ENCODE measurements at places on chromosomes 7 and 10.

GRCh38 chr10:106338486-106338885 lies 826.0 kb downstream of the SORCS1 start:
- DNase-seq, result no peak

- DNase-seq, result no peak
Observed at GRCh38 chr10:112919721-112920120, 30.3 kb upstream of the TCF7L2 start.

DNA sequence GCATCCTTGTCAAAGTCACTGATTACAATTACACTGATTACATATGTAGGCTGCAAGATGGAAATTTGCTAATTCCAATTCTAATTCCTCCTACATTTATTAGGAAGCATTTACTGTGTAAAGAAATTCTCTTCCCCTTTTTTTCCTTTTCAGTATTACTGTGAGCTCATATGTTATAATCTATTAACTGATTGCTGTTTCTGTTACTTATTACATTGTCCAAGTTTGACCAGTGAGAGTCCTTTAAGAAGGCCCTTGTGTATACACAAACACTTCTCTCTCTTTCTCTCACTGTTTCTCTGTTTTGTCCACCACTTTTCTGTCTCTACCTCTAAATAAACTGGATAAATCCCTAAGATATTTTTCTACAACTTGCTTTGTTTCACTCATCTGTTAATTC lies 31.5 kb downstream of the PHF14 start:
- DNase-seq, result no peak

GRCh38 chr7:38274486-38274885 lies 1.1 kb upstream of the TARP start:
- no peak for DNase-seq

DNA sequence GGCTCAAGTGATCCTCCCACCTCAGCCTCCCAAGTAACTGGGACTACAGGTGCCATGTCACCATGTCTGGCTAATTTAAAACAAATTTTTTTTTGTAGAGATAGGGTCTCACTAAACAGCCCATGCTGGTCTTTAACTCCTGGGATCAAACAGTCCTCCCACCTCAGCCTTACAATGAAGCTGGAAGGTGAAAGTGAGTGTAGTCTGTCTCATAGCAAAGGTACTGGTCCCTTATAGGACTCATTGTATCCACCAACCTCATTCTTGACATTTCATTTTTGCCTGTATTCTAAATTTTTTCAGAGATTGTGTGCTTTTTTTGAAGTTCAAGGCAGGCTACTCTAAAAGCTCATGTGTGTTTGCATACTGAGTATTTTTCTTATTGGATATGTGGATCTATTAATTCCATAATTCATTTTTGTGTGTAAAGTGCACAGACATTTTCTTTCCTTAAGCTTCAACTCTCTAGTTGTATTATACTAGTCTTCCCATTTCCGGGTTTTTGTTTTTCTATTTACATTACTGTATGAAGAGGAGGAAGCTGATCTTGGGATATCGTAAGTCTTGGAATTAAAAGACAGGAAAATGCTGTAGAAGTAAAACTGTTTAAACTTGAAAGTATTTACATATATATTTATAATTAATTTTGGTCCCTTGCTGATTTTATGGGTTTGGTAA lies 13.3 kb downstream of the KMT2E start:
- no peak for DNase-seq

DNA sequence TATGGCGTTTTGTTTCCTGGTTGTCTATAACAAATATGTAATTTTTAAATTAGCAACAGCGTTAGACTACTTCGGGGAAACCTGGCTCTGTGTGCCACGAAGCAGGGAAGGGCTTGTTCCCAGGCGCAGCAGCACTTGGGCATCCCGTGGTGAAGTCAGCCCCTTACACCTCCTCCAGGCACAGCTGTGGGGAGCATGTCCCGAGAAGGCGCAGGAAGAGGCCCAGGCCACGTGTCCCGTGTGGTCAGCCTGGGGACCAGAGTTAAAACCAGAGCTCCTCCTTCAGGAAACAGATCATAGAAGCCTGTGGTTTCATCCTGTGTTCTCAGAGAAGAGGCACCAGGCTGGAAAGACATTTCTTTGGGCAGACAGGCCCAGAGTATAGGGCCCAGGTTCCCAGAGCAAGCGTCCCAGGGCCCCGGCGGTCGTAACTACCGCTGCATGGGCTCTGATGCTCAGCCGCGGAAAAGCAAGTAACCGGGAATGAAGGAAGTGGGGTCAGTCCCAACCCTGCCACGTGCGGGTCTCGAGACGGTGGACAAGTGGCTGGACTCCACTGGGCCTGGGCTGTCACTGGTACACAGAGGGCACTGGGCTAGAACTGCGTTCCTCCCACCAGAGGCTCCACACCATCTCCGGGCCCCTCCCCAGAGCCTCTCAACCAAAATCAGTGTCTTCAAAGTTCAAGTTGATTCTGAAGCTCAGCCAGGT lies 7.1 kb downstream of the NUDT1 start:
- DNase-seq, result no peak

- DNase-seq, result no peak
Observed at GRCh38 chr7:41085244-41085643, 617.6 kb downstream of the INHBA start.

GRCh38 chr7:99036546-99037111 lies 107.3 kb downstream of the SMURF1 start:
- DNase-seq, result no peak

- no peak for DNase-seq
Observed at GRCh38 chr7:51590746-51591145, 274.1 kb upstream of the COBL start.

DNA sequence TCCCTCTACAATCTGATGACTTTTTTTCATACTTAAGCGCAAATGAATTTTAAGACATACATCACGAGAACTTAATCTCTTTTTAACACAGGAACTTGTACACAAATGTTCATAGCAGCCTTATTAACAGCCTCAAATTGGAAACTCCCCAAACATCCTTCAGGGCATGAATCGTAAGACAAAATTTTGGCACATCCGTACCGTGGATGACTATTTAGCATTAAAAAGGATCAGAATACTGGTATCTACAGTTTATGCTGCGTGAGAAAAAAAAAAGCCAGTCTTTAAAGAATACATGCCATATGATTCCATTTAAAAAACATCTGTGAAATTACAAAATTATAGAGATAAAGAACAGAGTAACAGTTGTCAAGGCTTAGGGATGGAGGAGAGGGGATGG lies 46.8 kb downstream of the PDE1C start:
- no peak for DNase-seq

DNA sequence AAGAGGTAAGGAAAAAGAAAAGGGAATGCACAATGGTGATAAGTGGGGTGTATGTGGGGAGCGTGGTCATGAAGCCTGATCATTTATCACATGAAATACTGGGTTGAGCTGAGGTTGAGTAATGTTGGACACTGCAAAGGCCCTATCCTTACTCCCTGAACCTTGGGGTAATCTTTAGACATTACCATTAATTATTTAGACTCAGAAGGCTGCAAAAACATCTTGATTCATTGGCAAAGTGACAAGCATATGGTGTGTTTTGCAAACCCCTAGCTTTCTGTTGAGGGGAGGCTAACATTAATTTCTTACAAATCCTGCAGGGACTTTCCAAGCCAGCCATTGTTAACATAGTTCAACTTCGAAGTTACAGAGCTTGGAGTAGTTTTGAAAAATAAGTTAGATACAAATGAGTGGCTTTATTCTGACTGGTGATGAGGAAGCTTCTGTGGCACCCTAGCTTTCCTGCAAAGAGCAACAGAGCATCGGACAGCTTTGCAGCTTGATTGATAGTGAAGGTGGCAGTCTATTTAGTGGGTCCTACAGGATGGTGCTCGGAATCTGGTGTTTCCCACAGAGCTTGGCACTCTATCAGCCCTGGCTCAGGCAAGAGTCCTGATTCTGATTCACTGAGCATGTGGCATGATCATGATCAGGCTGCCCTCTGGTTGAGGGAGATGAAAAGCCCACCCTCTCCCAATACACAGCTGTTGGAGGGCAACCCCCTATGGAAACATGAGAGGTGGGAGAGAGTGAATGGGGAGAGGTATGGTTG lies 153.7 kb upstream of the NPVF start:
- no peak for DNase-seq

GRCh38 chr10:70007116-70007820 lies 45.4 kb upstream of the MACROH2A2 start:
- no peak for DNase-seq

GRCh38 chr7:34058801-34059135 lies 153.4 kb downstream of the BMPER start:
- no peak for DNase-seq

GRCh38 chr10:29737074-29737593 lies 102.4 kb upstream of the SVIL start:
- DNase-seq, result no peak

DNA sequence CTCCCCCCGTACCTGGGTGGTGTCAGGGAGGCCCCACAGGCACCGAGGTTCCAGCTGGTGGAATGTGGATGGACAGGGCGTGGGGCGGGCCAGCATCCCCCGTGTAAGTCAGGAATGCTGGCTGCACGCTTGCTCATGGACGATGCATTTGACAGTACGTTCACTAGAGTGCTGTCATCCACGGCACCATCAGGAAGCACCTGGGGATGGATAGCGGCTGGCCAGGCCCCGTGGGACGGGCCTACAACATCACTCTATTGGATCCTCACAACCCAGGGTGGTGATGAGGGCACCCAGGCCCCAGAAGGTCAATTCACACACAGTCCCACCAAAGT lies 63.6 kb downstream of the INSIG1 start:
- no peak for DNase-seq

- no peak for DNase-seq
Observed at GRCh38 chr10:96414303-96414702, 55.5 kb upstream of the OPALIN start.

GRCh38 chr10:59133841-59134593 lies 42.4 kb upstream of the PHYHIPL start:
- DNase-seq, result no peak

DNA sequence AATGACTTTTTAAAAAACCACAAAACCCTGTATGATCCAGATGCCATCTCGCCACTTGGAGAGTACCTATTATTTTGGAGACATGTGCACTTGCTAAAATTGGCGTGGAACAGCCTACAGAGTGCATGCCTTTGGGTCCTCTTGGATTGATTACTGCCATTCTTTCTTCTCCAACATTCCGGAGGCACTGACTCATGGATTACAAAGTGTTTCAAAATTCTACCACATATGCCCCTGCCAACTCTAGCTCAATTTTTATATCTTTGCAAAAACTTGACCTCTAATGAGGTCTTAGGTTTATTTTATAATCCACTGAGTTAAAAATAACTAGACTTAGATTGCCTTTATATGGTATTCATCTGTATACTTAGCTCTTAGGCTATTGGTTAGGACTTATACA lies 55.8 kb upstream of the KIF5B start:
- DNase-seq, result no peak

DNA sequence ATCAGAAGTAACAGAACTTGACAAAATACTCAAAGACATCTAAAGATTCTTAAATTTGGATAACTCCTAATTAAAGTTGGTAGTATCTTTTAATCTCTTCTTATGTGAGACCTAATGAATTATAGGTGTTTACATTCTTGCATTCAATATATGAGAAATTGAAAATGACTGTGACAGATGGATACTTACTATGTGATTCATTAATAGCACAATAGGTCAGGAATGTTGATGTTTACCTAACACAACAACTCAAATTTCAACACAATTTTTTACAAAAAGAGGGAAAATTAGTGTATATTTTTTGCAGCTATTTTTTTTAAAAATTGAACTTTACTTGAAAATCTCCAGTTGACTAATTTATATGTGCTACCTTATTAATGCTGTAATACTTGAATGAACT lies 31.7 kb upstream of the MCU start:
- no peak for DNase-seq

- DNase-seq, result no peak
Observed at GRCh38 chr10:119680650-119681081, 29.5 kb downstream of the BAG3 start.

DNA sequence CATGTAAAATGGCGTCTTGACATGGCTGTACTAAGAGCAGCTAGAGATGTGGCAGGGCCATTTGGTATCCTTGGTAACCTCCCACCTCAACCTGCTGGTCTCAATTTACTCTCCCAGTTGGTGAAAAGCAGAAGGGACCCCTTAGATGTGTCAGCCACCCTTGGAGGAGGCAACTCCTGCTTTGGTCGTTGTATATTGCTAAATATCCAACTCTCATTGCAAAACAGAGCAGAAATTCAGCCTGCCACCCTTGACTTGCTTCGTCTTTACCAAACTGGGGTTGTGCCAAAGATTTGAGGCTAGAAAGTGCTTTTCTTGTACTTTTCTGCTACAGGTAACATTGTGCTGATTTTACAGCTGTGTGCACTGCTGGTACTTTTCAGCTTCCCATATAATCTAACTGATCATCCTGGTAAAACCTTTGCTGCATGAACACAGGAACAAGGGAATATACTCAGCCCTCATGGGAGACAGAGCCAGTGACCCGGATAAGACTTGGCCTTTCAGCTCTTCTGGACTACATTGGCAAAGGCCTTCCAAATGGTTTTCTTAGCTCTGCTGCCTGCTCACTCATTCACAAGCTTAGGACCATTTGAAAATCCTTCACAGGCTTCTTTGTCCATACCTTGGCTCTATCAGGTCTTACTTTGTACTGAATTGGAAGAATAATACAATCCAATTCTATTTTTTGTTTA lies 2.2 kb upstream of the VSTM4 start:
- DNase-seq, result no peak

Data from stimulated activated CD4-positive, alpha-beta T cell treated with anti-CD3 and anti-CD28 coated beads, TNF-alpha, amount 100 ng/mL, for 48 hours (primary cell).